Activated CD4-positive, CD25-positive, alpha-beta regulatory T cell treated with anti-CD3 and anti-CD28 coated beads, Interleukin-2, amount 50 U/mL, for 16 hours (primary cell): ENCODE measurements at places on chromosomes 3 and 15.

GRCh38 chr15:99721896-99722295 lies 11.3 kb downstream of the LYSMD4 start:
- no peak for DNase-seq

DNA sequence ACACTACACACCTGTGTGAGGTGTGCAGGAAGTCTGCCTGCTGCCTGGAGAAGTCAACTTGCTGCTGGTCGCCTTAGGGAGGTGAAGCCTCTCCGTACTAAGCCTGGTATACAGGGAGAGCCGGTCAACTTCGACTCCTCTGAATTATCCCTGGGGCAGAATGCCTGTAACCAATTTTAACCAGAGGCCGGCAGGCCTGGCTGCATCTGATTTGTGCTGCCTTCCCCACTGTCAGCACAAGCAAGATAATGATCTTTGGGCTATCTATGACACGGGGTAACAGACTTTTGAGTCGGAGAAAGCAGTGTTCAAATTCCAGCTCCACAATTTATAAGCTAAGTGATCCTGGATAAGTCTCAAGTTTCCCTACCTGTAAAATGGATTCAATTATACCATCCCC lies 42.3 kb downstream of the MAGEF1 start:
- DNase-seq: no peak

DNA sequence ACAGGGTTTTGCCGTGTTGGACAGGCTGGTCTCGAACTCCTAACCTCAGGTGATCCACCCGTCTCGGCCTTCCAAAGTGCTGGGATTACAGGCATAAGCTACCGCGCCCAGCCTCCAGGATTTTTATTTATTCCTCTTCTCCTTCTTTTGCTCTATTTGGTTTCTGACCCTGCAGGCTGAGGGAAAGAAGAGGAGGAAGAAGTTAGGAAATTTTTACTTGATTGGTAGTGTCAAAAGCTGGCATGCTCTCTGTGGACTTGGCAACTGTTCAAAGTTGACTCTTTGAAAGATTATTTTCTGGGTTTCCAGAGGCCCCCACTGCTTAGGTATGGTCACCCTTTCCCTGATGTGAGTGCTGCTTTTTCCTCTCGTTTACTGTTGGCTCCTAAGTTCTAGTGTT lies 372.2 kb downstream of the DIPK2A start:
- DNase-seq: no peak

- DNase-seq: no peak
These were observed 296.6 kb downstream of the SUCLG2 start for GRCh38 chr3:67357610-67358458.

GRCh38 chr3:31974964-31975363 lies 6.1 kb downstream of the OSBPL10 start:
- no peak for DNase-seq

- no peak for DNase-seq
These were observed 9.4 kb upstream of the P2RY1 start for GRCh38 chr3:152825566-152825965.

DNA sequence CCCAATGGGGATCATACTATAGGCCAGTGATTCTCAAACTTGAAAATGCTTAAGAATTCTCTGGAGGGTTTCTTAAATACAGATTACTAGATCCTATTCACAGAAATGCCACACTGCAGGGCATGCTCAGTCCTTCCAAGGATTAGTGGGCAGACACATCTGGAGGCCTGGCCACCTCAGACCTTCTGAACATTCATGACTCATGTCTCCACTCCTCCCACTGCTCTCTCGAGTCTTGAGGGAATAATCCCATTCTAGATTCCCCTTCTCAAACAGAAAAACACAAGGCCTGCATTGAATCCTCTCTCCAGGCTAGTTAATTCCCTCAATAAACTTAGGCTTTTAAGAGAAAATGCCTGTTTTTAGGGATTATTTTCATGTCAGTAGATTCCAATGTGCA lies 22.1 kb downstream of the ZNF621 start:
- DNase-seq: no peak

- DNase-seq: no peak
These were observed 117.6 kb downstream of the CHDH start for GRCh38 chr3:53728606-53729005.

GRCh38 chr3:99542767-99543518 lies 95.5 kb upstream of the COL8A1 start:
- DNase-seq: no peak

- no peak for DNase-seq
These were observed 77.5 kb downstream of the RPN1 start for GRCh38 chr3:128573160-128573559.
